Cortex of kidney (tissue), 1 donor: ENCODE measurements at places on chromosomes 11 and 22.

DNA sequence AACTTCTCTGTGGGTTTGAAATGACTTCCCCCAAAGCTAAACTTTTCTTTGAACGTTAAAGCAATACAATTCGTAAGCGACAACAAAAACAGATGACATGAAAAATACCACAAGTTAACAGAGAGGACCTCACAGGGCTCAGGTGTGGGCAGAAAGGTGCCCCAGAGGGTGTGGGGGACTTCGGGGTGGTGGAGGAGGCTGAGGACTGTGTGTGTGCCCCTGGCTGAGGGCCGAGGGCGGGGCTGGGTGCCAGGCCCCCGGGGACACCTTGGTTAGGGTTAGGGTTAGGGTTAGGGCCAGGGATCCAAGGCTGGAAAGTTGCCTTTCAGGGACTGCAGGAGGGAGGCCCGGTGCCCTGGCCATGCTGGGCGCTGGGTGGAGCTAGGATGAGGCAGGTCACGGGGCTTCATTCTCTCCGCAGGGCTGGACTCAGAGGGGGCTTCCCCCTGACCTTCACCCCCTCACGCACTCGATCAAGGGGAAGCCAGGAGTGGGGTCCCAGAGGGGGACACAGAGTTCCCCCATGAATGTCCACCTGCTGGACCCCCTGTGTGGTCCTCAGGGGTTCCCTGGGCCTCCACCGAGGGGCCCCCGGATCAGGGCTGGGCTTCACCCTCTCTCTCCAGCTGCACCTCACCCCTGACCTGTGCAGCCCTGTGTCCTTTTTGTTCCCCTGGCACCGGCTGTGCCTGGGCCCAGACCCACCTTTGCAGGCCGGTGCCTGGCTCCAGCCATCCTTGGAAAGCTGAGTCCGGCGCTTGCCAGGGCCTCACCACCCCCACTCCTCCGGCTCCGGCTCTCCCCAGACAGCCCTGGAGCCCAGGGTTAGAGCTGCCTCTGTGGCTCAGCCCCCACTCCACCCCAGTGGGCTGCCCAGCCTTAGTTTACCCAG is 7.0 kb downstream of the TNNI2 start:
- DNase-seq = no peak

DNA sequence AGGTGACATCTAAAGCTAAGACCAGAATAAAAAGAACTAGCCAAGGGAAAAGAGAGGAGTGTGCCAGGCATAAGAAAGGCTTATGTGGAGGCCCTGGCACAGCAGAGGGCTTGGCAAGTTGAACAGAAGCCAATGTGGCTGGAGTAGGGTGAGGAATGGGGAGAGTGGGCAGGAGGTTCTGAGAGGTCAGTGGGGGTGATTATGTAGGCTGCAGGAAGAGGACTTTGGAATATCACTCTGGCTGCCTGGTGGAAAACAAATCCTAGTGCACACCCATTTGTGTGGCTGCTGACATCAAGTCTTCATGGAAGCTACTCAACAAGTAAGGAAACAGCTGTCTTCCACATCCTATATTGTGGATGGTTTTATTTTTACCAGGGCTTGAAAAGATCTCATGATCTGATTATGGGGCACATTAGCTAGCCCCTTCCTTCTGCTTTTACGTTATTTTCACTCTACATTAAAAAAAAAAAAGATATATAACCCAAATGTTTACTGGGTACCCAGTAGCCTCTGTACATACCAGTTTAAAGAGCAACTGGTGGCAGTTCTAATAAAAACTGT is 3.4 kb downstream of the MRPL16 start:
- DNase-seq = no peak

GRCh38 chr11:105392556-105392955 is 217.3 kb upstream of the GRIA4 start:
- DNase-seq = no peak

GRCh38 chr11:59857439-59858434 is 8.6 kb downstream of the TCN1 start:
- no peak for DNase-seq

DNA sequence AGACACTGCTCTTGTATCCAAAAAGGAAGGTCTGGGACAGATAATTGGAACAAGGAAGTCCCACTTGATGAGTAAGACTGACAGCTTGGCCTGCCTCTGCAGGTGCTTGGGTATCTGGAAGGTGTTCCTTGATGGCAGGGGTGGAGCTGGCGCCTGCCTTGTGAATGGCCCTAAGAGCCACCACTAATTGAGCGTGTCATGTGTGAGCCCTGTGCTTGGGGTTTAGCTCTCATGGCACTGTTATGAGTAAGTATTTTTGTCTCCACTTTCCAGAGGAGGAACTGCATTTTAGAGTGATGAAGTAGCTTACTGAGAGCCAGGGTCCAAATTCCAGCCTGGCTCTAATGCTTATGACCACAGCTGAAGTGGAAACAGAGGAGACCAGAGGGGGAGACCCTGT is 71.2 kb upstream of the NECTIN1 start:
- DNase-seq = no peak

- DNase-seq = no peak
Measured at GRCh38 chr11:133965031-133965601, 8.3 kb upstream of the IGSF9B start.

GRCh38 chr11:132161403-132162078 is 791.1 kb downstream of the NTM start:
- DNase-seq = no peak

DNA sequence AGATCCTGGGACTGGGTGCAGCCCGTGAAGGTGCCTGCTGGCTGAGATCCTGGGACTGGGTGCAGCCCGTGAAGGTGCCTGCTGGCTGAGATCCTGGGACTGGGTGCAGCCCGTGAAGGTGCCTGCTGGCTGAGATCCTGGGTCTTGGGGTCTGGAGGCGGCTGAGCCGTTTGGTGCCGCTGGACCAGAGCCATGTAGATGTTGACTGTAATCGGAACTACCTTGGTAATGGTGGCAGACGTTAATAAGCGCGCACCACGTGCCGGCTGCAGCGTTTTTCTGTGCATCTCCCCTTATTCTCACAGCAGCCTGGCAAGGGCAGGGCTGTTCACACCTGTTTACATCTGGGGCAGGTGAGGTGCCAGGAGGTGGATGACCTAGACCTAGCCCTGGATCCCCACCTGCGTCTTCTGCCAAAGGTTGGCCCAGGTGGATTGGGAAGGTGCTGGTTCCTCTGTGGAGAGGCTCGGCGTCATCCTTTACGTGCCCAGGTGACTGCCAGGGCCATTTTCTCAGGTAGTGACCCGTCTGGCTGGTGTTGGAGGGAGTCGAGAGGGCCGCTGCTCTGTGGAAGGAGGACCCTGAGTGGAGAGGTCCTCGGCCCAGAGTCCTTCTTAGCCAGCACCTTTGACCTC is 382.5 kb downstream of the TBC1D22A start:
- no peak for DNase-seq

DNA sequence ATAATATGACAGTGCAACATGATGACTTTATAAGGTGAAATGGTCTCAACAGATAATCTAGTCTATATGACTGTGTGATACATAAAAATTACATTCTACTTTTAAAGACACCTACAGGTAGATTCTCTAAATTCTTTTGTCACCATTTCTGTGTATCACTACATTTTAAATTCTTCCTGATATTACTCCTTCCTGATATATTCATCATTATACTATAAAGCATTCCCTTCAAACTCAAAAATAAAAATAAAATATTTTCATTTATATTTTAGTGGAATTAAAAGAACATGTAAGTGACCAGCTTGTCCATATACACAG is 1062.3 kb downstream of the DLG2 start:
- no peak for DNase-seq
